ENCODE measurements at places on chromosomes 11 and 22.

DNA sequence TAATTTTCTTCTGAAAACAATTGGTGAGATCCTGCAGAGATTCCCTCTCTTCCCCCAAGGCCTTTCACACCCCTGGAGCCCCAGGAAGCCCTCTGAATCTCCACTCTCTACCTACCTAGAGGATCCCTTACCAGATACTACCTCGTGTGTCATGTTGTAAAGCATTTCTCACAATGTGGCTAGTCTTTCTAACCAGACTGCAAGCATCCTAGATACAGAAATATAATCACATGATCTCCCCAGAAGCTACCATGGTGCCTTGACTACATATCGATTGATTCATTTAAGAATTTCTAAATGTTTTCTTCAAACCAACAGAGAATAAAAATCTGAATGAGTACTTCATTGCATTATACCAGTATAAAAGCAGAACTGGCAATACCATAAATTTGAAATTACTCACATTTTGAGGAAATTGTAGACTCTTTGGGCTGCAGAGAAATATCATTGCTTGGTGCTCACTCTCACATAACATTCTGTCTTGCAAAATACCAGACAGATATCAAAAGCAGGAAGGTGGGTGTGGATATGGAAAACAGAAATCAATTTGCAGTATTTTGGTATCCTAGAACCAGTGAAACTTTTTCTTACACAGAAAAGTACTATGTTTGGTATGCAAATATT is 113.5 kb downstream of the MAML2 start:
- no peak for DNase-seq

DNA sequence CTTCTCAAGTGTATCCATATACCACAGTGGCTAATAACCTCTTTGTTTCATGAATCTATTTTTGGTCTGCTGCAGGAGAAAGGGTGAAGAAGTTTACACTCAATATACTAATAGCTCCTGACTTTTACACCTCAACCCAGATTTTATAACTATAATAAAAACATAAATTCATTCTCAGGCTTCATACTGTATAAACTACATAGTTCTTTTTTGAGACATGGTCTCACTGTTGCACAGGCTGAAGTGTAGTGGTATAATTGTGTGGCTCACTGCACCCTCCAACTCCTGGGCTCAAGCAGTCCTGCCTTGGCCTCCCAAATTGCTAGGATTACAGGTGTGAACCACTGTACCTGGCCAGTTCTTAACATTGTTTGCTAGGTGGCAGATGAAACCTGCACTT is 17.8 kb upstream of the CCDC179 start:
- no peak for DNase-seq

GRCh38 chr22:27255580-27255979 is 546.0 kb downstream of the MN1 start:
- DNase-seq, result no peak

GRCh38 chr11:70786021-70786665 is 387.8 kb downstream of the CTTN start:
- no peak for DNase-seq

DNA sequence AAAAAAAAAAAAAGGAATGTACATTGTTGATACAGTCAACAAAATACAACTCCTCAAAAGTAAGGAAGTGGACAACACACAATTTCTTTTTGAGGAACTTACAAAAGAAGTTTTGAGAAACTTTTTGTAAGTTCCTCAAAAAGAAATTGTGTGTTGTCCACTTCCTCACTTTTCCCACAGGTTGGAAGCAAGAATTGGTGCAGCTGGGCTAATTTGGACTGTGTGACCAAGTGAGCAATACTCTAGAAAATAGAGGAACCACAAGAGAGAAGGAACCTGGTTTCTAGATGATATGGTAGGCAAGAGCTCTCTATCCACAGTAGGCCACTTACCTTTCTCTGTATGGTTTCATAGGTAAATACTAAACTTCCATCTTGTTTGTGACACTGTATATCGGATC is 1053.8 kb downstream of the LRRC4C start:
- DNase-seq, result no peak

- no peak for DNase-seq
These were observed 5.9 kb upstream of the APOL6 start for GRCh38 chr22:35642305-35642741.

DNA sequence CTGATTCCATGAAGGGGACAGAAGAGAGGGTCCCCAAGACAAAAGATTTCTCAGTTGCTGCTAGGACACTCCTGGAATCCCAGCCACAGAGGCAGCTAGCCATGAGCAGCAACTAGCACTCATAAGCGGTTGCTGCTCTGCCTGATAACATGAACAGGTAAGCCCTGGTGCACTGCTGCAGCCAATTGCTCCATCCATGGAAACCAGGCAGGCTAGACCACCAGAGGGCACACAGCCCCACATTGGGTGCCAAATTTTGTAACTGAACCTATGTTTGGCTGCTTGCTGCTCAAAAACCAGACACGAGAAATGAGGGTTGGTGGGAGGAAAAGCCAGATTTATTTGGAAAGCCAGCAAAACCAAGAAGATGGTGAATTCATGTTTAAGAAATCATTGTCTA is 21.9 kb upstream of the QSER1 start:
- DNase-seq, result no peak

GRCh38 chr11:72422414-72422813 is 11.9 kb downstream of the CLPB start:
- no peak for DNase-seq

DNA sequence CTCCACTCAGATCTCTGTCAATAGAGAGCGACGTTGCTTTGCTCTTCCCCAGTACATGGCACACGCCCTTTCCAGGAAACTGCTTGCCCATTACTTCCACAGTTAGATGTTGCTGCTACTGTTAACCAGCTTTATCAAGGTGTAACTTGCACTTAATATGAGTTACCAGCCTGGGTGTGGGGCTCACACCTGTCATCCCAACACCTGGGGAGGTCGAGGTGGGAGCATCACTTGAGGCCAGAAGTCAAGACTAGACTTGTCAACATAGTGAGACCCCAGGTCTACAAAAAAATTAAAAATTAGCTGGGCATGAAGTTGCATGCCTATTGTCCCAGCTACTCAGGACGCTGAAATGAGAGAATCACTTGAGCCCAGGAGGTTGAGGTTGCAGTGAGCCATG is 177.1 kb upstream of the B3GAT1 start:
- DNase-seq, result no peak

DNA sequence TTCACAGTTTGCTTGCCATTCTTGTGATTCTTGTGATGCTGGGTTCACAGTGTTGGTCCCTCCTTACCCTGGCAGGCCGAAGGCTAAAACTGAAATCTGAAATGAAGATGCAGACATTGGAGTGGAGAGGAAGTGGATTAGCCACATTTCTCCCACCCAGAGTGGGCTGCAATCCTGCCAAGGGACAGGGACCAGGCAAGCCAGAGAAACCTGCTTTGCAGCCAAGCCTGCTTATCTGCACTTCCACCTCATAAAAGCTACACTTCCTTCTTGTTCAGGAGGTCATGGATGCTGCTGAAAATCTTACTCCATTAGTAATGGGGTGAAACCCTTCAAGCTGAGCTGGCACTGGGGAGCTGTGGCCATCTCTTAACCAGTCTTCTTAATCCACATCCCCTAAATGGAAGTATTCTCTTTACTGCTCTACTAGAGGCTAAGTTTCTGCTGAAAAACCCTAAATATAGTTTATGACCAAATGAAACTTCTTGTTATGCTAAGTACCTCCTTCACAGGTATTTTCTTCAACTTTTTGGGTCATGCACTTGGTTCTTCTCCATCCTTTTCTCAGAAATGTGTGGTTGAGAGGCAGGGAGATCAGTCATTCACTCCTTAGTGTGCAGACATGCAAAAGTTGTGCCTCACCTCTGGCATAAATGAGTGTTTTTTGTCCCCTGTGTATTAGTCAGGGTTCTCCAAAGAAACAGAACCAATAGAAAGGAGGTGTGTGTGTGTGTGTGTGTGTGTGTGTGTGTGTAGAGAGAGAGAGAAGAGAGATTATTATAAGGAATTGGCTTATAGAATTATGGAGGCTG is 133.9 kb upstream of the BMAL1 start:
- no peak for DNase-seq

DNA sequence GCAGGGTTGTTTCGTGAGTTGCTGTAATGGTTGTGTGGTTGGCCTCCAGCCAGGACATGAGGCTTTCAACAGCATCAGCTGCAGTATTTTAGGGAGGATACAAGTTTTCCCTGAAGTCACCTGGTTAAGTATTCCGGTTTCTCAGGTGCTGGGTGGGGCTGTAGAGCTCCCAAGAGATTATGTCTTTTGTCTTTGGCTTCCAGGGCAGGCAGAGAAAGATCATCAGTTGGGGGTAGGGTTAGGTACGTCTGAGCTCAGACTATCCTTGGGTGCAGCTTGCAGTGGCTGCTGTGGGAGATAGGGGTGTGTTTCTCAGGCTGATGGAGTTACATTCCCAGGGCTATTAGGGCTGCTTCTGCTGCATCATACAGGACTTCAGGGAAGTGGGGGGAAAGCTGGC is 47.5 kb upstream of the MRGPRX1 start:
- DNase-seq, result no peak

All from esophagus squamous epithelium (tissue), 5 donors.